ENCODE measurements at places on chromosomes 6 and 20.

DNA sequence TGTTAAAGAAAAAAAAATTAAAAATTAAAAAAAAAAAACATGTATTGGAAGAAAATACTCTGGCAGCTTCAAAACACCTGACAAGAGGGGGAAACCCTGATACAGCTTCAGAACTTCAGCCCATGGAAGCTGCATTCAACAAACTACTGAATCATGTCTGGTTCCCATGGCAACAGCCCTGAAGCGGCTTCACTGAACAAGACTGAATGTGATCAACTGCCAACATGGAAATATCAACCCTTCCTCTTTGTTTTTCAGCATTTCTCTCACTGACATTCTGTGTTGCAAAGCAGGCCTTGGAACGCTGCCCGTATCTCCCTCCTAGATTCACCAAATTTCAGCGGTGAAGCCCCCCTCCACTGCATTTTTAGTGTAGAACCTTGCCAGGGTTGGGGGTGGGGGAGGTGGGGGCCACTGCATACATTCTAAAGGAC lies 91.3 kb upstream of the SHLD1 start:
- DNase-seq = no peak

- no peak for DNase-seq
Measured at GRCh38 chr6:40794586-40794985, 207.4 kb upstream of the LRFN2 start.

DNA sequence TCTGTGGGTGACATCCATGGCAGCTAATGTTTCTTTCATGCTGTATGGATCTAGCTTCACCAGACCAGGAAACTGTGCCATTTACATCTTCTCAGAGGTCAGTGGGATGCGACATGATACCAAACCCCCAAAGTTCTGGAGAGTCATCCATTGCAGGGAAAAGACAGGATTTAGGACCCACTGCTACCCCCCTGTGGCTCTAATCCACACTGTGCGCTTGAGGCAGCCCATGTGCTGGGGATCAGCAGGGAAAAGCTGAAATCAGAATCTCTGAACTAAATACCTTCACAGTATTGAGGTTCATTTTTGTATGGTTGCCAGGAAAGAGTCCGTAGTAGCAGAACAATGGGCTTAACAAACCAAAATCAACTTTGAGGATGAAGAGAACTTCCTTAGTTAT lies 164.4 kb downstream of the TMEM242 start:
- DNase-seq = no peak

GRCh38 chr6:43302126-43302525 lies 4.1 kb downstream of the SLC22A7 start:
- DNase-seq = no peak

DNA sequence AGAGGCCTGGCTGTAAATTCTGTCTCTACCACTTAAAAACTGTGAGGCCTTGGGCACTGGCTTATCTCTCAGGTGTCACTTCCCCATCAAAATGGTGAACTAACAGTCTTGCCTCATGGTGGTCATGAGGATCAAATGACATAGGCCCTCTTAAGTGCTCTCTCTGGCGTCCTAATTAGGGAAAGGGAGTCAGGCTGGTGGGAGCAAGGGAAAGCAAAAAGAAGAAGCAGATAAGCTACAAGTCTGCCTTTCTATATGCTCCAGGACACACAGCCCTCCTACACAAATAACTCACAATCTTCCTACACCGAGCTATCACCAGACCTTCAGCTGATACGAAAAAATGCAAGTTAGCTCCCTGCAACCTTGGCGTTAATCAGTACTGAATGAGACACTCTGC lies 19.5 kb upstream of the SLC22A16 start:
- no peak for DNase-seq

DNA sequence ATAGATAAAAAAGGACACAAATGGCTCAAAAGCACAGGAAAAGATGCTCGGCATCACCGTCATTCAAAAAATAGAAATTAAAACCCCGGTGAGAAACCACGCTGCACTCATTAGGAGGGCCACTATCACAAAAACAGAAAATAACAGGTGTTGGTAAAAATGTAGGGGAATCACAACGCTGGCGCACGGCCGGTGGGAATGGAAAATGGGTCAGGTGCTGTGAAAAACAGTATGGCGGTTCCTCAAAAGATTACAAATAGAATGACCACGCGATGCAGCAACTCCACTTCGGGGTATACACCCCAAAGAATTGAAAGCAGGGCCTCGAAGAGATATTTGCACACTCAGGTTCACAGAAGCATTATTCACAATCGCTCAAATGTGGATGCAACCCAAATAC lies 28.3 kb downstream of the NPEPL1 start:
- DNase-seq = no peak

GRCh38 chr6:98976674-98977385 lies 29.1 kb upstream of the FBXL4 start:
- no peak for DNase-seq

- DNase-seq = no peak
Measured at GRCh38 chr6:108662702-108663101, 102.0 kb downstream of the FOXO3 start.

GRCh38 chr6:100202417-100203194 lies 208.6 kb upstream of the MCHR2 start:
- DNase-seq = no peak

DNA sequence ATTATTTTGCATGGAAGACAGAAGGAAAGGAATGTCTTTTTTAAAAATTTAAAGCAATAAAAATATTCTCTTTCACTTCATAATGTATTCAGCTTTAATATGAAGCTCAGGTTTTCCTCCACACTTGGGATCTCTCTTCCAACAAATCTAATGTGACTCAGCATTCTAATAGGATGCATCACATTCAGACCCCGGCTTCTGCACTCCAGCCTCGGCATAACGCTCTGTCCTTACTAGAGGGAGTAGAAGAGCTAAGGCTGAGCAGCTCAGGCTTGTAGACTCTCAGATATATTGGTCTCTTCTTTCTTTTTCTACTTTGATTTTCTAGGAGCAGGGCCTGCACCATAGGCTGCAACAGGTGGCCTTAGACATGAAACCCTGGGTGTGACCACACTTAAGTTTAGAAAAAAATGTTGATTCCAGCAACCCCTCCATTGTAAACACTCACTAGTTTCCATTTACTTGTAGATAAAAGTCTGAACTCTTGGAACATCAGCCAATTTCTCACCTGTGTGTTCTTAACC lies 161.7 kb downstream of the PAK5 start:
- DNase-seq = no peak

DNA sequence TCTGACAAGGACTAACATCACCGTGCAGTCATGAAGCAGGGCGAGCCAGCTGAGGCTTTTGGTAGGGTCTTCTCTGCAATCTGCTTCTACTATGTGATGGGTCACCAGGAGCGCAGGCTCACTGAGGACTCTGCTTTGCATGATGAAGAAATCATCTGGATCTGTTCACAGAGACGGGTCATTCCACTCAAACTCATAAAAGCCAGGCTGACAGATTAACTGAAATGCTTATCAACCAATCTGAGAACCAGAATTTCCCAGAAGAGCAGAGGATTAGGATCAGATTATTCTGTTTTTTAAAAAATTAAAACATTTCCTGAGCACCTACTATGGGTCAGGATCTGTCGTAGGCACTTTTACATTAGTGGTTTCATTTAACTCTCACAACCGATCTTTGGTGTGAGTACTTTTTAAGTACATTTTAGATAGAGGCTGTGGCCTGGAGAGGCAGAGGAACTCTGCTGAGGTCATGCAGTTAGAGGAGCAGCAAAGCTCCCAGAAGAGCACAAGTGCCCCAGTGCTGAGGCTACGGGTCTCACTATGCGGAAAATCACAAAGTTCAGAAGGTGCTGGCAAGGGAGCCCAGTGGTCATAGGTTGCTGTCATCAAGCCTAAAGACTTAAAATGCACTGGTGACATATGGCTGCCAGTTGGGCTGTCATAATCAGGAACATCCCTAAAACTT lies 109.1 kb downstream of the BACH2 start:
- no peak for DNase-seq

GRCh38 chr20:52529826-52530225 lies 338.2 kb upstream of the ZFP64 start:
- no peak for DNase-seq

DNA sequence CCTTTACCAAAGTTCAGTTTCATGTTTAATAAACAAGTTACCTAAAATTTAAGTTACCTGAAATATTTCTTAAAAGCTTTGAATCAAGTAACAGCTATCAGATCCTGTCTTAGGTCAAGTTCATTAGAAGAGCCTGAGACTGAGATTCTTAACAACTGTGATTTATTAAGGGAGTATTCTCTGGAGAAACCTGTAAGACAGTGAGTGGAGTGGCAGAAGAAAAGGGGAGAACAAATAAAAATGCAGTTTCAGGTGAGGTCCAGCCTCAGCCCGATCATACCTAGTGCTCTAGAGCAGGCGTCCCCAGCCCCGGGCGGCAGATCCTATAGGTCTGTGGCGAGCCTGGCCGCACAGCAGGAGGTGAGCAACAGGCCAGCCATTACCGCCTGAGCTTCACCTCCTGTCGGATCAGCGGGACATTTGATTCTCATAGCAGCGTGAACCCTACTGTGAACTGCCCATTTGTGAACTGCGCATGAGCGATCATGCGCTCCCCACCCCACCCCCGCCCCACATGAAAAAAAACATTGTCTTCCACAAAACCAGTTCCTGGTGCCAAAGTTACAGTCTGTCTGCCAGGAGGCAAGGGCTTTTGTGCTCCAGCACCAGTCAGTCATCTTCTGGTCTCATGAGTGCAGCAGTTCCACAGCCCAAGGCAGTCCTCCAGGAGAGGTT lies 59.2 kb upstream of the ADGRB3 start:
- no peak for DNase-seq

DNA sequence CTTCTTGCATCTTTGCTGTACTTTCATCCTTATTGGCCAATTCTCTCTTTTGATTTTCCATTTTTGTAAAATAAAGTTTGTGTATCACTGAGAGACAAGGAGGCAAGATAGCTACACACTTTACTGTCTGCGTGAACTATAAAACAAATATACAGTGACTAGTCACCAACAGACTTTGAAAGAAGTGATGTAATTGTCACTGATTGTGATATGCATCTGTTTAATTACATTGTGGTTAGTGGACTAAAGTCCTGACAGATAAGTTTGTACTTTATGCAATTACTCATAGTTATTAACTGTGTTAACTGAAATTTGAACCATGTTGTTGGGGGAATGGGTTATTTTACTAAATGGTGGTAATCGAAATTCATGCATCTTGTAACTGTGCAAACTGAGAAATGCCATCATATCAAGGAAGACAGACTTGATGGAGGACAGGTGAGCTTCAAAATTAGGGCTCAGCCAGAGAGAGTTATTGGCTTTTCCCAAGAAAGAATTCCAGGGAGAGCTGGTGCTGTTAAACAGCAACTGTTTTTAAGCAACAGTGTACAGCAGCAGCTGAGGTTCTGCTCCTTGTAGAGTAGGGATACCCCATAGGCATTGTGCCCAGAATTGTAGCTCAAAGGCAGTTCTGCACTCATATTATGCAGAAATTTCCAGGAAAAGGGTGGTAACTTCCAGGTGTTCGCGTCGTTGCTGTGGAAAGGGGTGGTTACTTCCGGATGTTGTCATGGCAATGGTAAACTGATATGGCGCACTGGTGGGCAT lies 62.9 kb downstream of the EFHC1 start:
- no peak for DNase-seq

DNA sequence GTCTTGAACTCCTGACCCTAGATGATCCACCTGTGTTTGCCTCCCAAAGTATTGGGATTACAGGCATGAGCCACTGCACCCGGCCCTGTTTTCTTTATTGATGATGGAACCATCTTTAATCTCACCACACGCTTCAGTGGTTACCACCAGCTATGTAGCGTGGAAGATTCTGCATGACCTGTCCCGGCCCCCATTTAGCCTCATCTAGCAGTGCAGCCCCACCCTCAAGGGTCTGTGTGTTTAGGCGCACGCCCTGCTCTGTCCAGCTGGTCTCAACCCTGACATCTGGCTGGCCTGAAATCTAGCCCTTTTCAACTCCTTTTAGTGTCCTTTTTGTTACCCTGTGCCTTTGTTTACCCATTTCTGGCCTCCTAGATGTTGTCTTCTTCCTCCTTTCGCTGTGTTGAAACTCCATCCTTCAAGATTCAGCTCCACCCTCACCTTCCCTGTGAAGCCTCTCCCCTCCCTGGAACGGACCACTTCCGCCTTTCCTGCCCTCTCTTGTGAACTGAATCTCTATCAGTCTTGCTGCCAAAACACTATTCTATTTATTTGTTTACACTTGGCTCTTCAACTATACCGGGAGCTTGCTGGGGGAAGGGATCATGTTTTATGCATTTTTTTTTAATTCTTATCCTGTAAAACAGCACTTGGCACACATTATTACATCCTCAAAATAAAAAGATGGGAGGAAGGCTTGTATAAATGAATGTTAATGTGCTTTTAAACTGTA lies 101.0 kb upstream of the MTHFD1L start:
- DNase-seq = no peak

DNA sequence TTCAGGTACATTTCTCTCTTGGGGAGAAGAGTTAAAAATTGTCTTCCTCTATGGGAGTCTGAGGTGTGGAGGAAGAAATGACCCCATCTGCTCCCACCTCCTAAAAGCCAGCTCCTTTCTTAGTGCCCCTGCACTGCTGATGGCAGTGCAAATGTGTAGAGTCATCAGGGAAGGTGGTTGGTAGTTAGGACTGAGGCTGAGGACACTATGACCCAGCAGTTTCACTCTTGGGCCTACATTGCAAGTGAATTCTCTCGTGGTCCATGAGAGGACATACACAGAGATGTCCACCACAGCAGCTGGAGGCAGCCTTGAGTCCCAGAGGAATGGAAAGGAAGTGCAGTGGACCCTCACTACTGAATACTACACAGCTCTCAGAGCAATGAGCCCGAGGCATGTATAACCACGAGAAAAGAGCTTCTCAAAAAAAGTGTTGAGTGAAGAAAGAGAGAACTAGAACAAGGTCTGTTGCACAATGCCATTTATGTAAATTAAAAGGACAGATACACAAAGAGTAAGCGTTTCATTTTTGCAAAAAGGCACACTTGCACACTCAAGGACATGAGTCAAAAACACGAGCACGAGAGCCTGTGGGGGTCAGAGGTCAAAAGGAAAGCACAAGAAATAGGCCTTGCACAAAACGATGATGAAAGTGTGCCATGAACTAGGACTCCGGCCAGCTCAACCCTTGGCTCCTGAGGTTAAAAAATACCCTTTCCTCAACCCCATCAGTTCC lies 308.2 kb upstream of the PRND start:
- no peak for DNase-seq

DNA sequence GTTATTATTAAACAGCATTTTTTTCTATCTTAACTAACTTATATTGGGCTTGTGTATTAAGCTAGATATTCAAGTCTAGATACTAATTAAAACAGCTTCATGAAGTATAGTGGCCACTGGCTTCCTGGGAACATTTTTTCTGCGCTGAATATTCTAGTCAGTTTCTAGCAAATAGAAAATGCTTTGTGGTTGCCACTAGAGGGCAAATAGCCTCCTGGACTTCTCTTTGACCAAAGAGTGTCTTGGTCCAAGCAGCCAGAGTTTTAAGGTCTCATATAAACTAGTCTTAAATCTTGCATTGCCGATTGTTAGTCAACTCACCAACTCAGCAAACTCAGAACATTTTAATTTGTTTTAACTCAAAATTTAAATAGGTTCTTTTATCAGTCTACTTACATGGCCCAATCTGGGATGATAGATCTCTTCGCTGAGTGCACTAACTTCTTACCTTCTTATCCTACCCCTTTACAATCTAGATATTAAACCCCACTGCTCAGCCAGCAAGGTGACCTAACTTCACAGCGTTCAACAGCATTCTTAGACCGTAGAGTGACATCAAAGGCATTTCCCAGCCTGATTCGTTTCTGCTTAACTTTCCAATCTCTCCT lies 24.6 kb upstream of the ID4 start:
- DNase-seq = no peak

GRCh38 chr6:15763837-15764236 lies 101.0 kb upstream of the DTNBP1 start:
- no peak for DNase-seq

Data from effector memory CD4-positive, alpha-beta T cell (primary cell).